ENCODE measurements at places on chromosomes 16 and 17.

DNA sequence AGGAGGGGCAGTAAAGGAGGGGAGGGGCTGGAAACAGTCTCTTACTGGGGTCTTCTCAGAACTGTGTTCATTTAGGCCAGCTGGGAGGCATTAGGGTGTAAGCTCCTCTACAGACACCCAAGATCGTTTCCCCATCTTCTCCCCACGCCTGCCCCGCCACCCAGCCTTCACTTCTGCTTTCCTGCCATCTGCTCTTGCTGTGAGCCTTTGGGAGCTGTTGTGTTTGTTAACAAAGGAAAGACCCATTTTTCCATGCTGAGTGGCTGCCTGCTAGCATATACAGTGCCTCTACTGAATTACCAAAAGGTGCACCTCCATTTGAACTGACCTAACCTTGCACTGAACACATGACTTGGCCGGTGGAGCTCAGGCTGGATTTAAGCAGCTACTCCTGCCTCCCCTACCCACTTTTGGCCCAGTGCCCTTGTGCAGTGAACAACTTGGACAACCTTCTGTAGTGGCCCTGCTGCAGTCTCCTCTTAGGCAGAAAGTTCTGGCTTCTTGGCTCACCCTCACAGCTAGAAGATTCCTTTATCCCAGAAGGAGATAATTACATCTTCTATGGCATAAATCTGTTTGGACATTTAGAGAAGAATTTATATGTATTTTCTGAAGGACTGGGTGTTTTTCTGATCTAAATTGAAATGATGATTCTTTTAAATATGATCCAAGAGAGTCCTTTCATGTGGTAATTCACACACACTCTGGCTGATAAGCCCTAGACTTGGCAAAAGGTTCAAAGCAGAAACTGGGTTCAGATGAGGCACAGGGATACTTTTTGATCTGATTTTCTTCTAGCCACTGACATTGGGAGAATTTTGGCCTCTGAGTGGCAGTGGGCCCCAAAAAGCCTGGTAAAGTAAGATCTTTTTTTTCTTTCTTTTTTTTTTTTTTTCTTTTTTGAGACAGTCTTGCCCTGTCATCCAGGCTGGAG, 81.9 kb upstream of the HNF1B start:
- DNase-seq, result peak; percentile 91

DNA sequence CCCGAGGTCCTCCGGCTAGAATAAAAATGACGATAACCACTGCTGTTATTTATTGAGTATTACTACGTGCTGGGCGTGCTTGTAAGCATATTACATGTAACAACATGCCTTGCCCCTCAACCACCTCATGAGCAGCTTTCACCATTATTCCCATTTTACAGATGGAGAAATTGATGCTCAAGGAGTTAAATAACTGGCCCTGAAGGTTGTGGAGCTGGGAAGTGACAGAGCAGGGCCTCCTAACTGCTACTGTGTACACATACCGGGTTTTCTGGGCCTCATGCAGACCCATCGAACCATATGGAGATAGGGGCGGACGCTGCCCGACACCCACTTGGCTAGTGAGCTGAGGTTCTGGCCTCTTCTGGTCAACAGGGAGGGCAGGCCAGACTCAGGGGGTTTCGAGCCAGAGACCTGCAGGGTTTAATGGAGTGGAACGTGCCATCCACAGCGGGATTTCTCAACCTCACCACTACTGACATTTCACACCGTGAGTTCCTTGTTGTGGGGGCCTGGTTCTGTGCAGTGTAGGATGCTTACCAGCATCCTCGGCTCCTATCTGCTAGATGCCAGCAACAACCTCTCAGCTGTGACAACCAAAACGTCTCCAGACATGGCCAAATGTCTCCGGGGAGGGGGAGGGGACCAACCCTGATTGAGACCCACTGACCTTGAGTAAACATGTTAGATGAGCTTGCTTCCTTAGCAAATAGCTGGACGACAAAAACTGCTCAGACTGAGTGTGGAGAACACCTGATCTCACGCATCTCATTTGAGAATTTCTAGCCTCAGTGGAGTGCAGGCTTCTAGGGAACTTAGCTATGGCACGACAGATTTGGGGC, 432.0 kb downstream of the SLC39A11 start:
- no peak for DNase-seq

DNA sequence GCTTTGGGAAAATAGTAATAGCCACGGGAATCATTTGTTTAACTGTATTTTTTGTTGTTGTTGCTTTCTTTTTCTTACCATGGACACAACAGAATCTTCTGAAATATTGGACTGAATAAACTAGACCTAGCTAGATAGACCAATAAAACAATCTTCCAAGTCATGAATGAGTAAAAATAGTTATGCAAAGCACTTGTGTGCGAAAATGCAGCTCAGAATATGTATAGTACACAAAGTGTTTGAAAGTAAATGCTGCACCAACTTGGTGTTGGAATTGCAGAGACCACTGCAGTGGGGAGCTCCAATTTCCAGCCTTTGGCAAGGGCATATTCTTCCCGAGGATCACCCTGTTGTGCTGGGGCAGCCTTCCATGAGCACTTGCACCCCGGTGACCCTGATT, 68.0 kb downstream of the AATF start:
- DNase-seq, result no peak

DNA sequence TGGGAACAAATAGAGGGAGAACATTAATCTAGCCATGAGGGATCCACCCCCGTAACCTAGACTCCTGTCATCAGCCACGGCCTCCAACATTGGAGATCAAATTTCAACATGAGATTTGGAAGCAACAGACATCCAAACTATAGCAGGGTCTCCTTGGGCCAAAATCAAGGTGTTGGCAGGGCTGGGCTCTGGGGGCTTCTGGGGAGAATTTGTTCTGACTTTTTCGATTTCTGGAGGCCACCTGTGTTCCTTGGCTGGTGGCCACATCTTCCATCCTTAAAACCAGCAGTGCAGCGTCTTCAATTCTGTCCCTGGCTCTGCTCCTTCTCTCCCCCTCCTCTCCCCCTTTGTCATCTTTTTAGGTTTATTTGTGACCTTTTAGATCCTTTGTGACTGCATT, 546.2 kb downstream of the WWOX start:
- DNase-seq, result no peak

DNA sequence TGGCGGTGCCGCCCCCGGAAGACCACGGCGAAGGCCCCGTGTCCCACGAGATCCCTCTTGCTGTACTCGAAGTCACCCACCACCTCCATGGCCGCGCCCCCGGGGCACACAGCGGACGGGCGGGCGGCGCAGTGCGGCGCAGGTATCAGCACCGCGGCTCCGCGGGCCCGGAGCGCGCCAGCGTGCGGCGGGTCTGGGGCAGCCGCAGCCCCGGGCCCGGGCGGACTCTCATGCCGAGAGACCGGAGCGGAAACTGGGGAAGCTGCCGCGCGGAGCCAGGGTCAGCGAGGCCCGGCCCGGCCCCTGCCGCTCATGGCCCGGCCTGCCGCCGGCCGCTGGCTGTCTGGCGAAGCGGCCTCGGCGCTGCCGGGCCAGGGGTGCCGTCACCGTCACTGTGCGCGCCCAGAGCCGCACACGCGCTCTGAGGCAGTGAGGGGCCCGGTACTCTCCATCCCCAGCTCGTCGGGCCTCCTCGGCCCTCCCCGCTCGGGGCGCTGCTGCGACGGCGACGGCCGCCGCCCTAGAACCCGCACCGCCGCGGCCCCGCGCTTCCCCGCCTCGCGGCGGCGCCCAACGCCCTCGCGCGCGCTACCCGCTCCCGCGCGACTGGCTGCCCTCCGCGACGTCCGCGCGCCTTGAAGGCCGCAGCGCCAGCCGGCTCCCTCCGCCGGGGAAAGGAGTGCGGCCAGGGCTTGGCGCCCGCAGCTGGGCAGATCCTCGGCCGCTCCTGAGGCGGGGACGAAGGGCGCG, at the start of gene ULK2:
Gene ULK2 (minus strand): TSS at position 608 of the 750 bp plus-strand sequence. CDS start 519 bp downstream, at position 89.
- peak; percentile 67 for DNase-seq

DNA sequence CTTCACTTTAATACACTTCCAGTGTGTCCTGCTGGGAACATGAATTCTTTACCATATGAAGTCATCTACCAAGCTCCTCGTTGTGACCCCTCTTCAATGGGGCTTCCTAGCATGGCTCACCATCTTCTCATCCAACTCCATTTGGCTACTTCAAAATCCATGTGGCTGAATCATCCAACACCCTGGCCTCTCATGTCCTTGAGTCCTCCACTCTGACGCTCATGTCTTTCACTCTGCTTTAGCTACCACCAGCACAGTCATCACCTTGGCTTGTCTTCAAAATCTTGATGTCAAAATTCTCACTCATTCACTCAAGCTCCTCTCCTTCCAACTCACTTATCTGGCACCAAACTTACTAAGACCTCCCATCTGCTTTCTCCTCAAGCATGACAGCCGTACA, 35.8 kb downstream of the AMFR start:
- no peak for DNase-seq

DNA sequence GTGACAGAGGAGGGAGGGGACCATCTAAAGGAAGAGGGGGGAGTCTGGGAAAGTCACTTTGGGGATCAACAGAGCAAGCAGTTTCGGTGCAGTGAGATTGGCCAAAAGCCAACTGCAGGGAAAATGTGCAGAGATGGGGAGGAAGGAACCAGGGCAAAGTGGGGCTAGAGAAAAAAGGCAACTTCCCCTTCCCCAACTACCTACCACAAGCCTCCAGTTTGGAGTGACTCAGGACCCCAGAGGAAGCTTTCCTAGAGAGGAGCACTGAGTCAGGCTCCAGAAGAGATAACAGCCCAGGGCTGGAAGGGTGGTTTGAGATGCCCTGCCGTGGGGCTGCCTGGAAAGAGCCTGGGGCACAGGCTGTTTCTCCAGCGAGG, 6.9 kb upstream of the CD300LD start:
- DNase-seq, result peak; percentile 43

DNA sequence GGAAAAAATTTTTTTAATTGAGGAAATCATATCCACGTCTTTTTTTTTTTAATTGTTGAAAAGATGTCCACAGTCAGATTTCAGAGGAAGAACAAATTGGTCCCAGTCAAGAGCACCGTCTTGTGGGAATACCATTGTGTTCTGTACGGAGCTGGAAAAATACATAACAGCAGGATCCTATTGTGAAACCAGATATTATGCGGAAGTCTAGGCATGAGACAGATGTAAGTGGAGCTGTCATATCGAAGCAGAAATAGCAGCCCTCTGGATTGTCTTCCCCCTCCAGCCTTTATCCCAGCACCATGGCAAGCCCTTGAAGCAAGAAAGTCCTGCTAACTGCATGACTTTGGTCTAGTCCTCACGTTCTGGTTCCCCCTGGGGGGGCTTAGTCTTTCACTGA, 391.6 kb upstream of the ASIC2 start:
- no peak for DNase-seq

DNA sequence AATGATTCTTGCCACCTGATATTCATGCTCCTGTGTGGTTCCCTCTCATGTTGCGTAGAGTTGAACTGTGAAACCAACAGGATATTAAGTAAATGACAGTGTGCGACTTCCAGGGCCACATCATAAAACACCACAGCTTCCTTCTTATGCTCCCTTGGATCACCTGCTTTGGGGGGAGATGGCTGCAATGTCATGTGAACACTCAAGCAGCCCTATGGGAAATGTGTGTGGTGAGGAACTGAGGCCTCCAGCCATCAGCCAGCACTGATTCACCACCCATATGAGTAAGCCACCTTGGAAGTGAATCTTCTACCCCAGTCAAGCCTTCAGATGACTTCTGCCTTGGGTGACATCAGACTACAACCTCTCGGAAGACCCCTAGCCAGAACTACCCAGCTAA, 427.5 kb downstream of the UTP18 start:
- no peak for DNase-seq

DNA sequence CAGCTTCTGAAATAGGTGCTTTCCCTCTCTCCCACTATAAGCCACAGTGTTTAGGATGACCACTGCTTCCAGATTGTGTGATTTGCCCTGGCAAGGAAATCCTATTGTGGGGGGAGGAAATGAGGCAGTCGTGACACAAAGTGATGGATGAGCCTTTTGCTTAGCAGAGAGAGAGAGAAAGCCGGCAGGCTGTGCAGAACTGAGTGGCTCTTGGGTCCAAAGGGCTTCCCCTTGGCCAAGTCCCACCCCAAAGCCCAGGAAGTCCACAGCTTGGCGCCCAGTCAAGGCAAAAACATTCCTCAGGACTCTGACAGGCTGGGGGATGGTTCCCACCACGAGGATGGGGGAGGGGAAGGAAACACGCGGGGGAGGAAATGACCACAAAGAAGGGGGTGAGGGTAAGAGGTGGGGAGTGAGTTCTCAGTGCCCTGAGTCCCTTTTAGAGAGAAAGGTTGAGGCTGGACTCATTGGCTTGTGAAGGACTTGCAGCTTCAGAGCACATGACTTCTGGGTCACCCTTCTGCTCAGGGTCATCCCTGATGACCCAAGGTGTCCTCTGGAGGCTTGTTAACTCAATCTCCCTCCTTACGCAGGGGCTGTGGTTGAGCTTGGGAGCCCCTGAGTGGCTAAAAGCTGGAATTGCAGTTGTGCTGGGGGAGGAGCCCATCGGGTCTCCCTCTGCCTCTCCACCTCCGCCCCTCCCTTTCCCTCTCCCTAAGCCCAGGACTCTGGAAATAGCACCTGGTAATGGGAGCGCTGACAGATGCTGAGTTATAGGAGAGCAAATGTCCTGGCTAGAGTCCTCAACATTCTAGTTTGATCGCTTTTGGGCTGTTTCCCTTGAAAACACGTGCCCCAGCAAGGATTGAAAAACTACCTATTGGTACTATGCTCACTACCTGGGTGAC, 10.3 kb upstream of the MSL1 start:
- DNase-seq, result peak; percentile 89

- no peak for DNase-seq
Measured at GRCh38 chr17:12047681-12048376, 27.2 kb downstream of the MAP2K4 start.

All from inflammatory macrophage treated with lipopolysaccharide for 4 hours (primary cell).